ENCODE measurements at places on chromosomes 7 and 10.

- peak; percentile 22 for DNase-seq
Measured at GRCh38 chr10:60257767-60258428, 131.8 kb downstream of the ANK3 start.

DNA sequence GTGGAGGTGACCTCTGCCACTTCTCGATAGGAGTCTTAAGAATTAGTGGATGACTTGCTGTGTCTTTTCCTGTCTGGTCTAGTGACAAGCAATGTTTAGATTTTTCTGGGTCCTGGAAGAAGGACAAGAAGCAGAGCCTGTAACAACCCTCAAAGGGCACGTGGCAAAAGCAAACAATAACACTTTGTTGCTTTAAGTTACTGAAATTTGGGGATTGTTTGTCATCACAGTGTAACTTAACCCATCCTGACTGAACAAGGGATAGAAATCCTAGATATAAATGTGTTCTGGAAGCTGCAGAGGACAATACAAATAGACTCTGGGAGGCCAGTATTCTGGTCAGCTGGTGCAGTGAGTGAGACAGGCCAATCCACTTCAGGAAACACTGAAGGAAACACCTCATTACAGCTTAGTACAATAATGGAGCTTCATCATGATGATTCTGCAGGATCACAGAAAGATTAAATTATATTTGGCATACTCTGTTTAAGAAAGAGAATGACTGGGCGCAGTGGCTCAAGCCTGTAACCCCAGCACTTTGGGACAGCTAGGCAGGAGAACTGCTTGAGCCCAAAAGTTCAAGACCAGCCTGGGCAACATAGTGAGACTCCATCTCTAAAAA is 23.3 kb downstream of the ENKUR start:
- DNase-seq, result no peak

DNA sequence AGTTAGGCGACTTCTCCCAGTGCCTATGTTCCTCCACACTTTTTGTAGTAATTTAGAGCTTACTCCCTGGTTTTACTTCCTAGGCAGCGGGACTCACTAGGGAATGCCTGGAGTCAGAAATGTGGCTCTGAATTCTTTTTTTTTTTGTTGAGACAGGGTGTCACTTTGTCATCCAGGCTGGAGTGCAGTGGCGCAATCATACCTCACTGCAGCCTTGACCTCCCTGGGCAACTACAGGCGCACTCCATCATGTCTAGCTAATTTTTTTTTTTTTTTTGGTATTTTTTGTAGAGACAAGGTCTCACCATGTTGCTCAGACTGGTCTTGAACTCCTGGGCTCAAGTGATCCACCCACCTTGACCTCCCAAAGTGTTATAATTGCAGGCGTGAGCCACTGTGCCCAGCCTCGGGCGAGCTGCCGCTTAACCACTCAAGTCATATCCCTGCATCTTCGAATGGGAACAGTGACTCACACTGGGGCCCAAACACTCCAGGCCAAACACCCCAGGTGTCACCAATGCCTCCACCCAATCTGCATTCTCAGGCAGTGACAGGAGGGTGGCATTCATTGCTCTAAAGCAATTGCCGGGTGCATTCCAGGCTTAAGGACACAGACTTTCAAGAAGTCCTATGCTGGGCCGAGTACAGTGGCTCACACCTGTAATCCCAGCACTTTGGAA is 19.6 kb downstream of the RGS10 start:
- no peak for DNase-seq

GRCh38 chr7:132780822-132781221 is 204.6 kb upstream of the PLXNA4 start:
- no peak for DNase-seq

DNA sequence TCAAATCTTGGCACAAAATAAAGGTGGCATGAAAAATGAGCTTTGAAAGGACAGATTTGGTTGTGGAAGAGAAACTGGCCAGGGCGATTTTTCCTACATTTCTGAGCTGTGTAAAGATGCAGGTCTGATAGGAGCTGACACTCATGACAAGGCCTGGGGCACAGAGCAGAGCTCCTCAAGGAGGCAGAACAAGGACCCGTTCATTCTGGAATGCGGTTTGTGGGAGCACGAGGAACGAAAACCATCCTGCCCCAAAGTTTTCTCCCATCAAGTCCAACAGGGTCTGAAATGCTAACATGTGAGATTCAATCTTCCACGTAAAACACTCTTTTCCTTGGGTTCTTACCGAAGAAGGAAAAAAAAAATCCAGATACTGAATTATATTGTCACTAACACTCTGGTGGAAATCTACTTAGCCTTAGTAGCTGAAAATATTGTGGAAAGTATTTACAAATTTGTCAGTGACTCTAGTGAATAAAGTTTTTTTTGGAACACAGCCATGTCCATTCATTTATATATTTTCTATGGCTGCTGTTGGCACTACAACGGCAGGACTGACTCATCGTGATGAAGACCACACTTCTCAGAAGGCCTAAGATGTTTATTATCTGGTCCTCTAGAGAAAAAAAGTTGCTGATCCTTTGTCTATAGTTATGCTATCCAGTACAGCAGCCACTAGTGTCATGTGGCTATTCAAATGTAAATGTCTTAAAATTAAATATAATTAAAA is 215.7 kb downstream of the BAMBI start:
- DNase-seq, result no peak

DNA sequence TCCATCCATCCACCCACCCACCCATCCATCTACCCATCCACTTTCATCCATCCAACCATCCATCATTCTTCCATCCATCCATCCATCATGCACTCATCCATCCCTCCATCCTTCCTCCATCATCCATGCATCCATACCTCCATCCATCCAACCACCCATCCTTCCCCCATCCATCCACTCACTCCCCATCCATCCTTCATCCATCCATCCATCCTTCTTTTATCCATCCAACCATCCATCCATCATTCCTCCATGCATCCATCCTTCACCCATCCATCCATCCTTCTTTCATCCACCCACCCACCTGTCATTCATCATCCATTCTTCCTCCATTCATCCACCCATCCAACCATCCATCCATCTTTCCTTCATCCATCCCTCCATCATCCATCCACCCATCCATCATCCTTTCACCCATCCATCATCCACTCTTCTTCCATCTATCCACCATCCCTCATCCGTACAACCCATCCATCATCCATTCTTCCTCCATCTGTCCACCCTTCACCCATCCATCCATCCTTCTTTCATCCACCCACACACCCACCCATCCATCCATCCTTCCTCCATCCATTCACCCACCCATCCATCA is 428.2 kb downstream of the DNAJB6 start:
- DNase-seq, result no peak

DNA sequence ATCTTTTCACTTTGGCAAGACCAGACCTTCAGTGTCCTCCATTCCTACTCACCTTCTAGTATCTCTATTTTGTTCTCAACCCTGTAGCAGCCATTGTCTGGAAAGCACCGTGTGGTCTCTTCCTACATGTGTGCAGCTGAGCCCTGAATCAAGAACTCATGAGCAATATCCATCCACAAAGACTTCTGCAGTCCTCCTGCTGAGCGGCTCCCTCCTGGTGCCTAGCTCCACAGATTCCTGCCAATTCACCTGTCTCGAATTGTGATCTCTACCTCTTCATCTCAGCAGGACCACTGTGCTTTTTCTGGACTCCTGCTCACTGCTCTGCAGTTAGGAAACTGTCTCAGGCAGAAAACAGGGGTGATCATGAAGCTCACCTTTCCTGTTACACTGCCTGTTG is 118.8 kb downstream of the RELN start:
- no peak for DNase-seq
